HCT116 (cell line): ENCODE measurements at places on chromosomes 6 and 20. TPM values are rescaled to one million over a fixed set of nuclear protein-coding genes. Genes with fewer than 3 reads are reported as not detected.

NRM gene
- total RNA-seq = 13.6 TPM

THBD gene
- total RNA-seq = 0.39 TPM

KIAA1755 gene
- not detected for total RNA-seq

MEI4 gene
- not detected for total RNA-seq

GJA1 gene
- total RNA-seq = 1.1 TPM

LINC00237 gene
- not detected for total RNA-seq

TINAG gene
- not detected for total RNA-seq

DNA sequence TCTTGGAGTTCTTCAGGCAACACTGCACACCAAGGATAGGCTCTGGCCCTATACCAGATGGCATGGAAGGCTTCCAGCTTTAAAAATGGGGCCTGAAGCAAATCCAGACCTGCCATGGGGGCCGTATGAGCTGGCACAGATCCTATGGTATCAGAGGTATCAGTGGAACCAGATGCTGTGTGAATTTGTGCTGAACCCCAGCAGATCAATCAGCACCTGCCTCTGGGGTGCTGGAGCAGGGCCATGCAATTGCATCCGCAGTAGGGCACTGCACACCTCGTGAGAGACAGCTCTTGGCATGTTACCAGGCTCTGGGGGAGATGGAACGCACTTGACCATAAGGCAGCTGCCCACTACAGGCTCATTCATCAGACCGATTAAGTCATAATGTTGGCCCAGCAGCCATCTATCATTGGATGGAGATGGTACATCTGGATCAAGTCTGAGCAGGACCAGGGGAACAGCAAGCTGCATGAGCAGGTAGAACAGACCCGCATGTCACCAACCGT is 221.5 kb downstream of the MYLK4 start:
- H3K4me3 ChIP-seq = no peak overlapping the region
- H3K27me3 ChIP-seq = no peaks in the 10 kb centered on the region
- no peak overlapping the region for H3K27ac ChIP-seq

- no peaks in the 10 kb centered on the region for H3K4me1 ChIP-seq
- H3K4me3 ChIP-seq = peak overlapping the region; percentile 63
- peaks cover 9% of the 10 kb centered on the region for H3K36me3 ChIP-seq
- H3K27me3 ChIP-seq = no peaks in the 10 kb centered on the region
- H3K27ac ChIP-seq = peak overlapping the region; percentile 88
These were observed 3.0 kb downstream of the E2F3 start for GRCh38 chr6:20404641-20405032.

DNA sequence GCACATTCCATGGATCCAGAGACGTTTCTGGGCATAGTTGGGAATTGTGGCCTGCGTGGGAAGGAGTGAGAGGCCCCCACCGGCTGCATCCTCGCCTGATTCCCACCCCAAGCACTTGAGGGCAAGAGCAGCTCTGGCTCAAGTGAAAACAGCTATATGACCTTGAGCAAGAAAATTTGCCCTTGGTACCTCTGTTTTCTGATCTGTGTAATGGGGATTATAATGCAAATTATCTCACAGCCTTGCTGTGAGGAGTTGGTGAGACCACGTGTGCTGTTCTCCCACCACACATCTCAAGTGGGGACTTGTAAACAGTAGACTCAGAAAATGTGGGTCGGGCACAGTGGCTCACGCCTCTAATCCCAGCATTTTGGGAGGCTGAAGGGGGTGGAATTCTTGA is 602 bp downstream of the TGM6 start:
- DNase-seq = no peak
- no peak overlapping the region for H3K27ac ChIP-seq
- H3K36me3 ChIP-seq = no peaks in the 10 kb centered on the region
- no peaks in the 10 kb centered on the region for H3K4me1 ChIP-seq
- no peak overlapping the region for H3K4me3 ChIP-seq

DNA sequence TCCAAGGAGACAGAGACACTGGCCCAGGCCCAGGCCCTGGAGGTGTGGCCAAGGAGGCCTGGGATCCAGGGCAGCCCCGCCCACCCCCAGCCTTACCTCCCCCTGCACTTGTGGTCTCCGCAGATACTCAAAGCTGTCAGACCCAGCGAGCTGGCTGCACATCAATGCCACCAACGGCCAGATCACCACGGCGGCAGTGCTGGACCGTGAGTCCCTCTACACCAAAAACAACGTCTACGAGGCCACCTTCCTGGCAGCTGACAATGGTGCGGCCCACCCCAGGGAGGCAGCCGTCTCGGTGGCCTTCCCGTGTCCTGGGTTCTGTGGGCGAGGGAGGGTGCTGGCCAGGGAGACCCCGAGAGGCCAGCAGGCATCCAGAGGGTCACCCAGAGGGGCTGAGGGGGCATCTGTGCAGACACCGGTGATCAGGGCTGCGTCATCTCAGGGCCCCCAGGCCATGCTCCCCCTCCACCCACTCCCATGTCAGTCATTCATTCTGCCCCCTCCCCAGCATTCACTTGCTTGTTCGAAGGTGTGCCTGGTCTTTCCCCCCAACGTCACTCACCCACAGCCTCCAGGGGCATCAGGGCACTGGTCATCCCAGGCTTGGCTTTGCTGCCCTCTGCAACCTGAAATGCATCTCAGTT is 141.3 kb downstream of the TAF4 start:
- no peak for DNase-seq
- peaks cover 15% of the 10 kb centered on the region for H3K4me1 ChIP-seq

GRCh38 chr6:100230953-100231316 is 233.8 kb downstream of the SIM1 start:
- no peak overlapping the region for H3K4me3 ChIP-seq
- no peak overlapping the region for H3K27ac ChIP-seq
- DNase-seq = no peak
- H3K27me3 ChIP-seq = no peaks in the 10 kb centered on the region

DNA sequence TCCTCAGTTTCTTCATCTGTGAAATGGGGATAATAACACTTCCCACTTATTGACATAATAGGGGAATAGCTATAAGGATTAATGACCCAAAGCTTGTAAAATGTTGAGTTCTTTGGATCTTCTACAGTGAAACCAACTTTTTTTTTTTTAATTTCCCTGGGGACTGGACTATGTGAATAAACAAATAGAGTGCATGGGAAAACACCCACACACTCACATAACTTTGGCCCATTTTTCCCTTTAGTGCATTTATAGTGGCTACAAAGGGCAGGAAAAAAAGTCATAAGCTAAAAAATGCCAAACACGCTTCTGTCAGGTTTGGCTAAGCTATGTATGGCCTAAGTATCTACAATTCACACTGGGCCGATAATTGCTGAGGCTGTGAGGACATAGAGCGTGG is 406.2 kb upstream of the JAG1 start:
- no peaks in the 10 kb centered on the region for H3K36me3 ChIP-seq
- no peak for DNase-seq

DNA sequence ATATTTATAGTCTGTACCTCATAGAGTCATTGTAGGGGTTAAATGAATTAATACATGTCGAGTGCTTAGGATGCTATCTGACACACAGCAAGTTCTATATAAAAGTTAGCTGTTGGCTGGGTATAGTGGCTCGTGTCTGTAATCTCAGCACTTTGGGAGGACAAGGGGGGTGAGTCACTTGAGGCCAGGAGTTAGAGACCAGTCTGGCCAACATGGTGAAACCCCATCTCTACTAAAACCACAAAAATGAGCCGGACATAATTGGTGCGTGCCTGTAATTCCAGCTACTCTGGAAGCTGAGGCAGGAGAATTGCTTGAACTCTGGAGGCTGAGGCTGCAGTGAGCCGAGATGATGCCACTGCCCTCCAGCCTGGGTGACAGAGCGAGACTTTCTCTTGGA is 222.9 kb downstream of the UBE3D start:
- H3K27ac ChIP-seq = no peak overlapping the region
- no peaks in the 10 kb centered on the region for H3K36me3 ChIP-seq
- no peaks in the 10 kb centered on the region for H3K27me3 ChIP-seq
- no peak for DNase-seq
- no peaks in the 10 kb centered on the region for H3K4me1 ChIP-seq
- no peak overlapping the region for H3K4me3 ChIP-seq

DNA sequence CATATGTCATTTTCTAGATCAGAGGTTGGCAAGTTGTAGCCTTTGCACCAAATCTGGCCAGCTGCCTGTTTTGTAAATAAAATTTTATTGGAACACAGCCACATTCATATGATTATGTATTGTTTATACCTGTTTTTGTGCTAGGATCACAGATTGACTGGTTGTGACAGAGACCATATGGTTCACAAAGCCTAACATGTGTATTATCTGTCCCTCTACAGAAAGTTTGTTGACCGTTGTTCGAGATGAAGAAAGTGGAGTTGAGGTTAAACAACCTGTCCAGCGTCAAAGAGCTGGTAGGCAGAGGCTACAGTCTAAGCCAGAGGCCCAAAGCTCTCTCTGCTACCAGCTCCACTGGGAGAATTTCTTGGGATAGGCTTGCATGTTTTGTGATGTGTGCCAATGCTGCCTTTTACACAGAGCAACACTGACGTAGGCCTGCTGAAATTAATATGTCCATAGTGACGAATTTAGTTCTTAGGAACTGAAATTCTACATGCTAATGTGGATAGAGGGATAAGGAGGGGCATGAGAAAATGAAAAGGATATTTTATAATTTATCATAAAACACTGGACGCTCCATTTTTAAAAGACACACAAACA is 11.7 kb upstream of the IGF2R start:
- H3K4me1 ChIP-seq = peaks cover 8% of the 10 kb centered on the region; the same call in 1 of the 2 replicates
- 0 out of 2 replicates have a peak, but pooled peaks cover 4% of the 10 kb centered on the region for H3K27me3 ChIP-seq
- DNase-seq = no peak

- no peaks in the 10 kb centered on the region for H3K27me3 ChIP-seq
- H3K4me1 ChIP-seq = no peaks in the 10 kb centered on the region; the same call in 1 of the 2 replicates
- H3K36me3 ChIP-seq = peaks cover 64% of the 10 kb centered on the region; the same call in 1 of the 2 replicates
- DNase-seq = no peak
- H3K27ac ChIP-seq = no peak overlapping the region; the same call in 1 of the 2 replicates
- H3K4me3 ChIP-seq = no peak overlapping the region
These were observed 37.2 kb downstream of the HM13 start for GRCh38 chr20:31551163-31552081.

- H3K36me3 ChIP-seq = no peaks in the 10 kb centered on the region
- no peak for DNase-seq
- H3K27ac ChIP-seq = no peak overlapping the region
- peaks cover 28% of the 10 kb centered on the region for H3K4me1 ChIP-seq
- no peak overlapping the region for H3K4me3 ChIP-seq
These were observed 201.2 kb downstream of the FOXA2 start for GRCh38 chr20:22383156-22383555.

GRCh38 chr6:81818901-81819361 is 66.5 kb upstream of the TENT5A start:
- H3K27me3 ChIP-seq = no peaks in the 10 kb centered on the region
- peaks cover 16% of the 10 kb centered on the region for H3K4me1 ChIP-seq
- DNase-seq = no peak
- no peaks in the 10 kb centered on the region for H3K36me3 ChIP-seq
- H3K27ac ChIP-seq = no peak overlapping the region

DNA sequence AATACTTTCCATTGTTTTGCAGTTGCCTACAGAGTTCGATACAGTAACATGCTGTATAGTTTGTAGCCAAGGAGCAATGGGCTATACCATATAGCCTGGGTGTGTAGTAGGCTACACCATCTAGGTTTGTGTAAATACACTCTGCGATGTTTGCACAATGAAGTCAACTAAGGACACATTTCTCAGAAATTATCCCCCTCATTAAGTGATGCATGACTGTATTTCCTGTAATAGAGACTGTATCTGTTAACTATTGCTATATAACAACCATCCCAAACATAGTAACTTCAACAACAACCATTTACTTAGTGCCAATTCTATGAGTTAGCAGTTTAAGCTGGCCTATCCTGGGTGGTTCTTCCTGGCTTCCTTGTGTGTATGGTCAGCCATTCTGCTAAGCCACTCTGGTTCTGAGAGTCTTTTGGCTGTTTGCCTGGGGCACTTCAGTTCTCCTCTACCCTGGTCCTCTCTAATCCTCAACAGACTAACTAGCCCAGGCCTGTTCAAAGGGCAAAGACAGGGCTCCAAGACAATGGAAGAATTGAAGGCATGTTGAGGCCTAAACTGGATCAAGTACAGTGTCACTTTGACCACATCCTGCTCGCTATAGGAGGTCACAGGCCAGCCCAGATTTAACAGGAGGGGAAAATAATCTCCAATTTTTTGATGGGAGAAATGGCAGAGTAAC is 124.0 kb downstream of the PLCB1 start:
- H3K27ac ChIP-seq = no peak overlapping the region
- no peaks in the 10 kb centered on the region for H3K27me3 ChIP-seq
- no peaks in the 10 kb centered on the region for H3K36me3 ChIP-seq
- H3K4me1 ChIP-seq = no peaks in the 10 kb centered on the region
- no peak for DNase-seq
- H3K4me3 ChIP-seq = no peak overlapping the region

- H3K27ac ChIP-seq = no peak overlapping the region
- no peaks in the 10 kb centered on the region for H3K36me3 ChIP-seq
- no peaks in the 10 kb centered on the region for H3K27me3 ChIP-seq
- peaks cover 9% of the 10 kb centered on the region for H3K4me1 ChIP-seq
- DNase-seq = no peak
These were observed 5.2 kb downstream of the TBCC start for GRCh38 chr6:42740725-42741124.
